Fibroblast of mammary gland (primary cell): ENCODE measurements at places on chromosomes 1 and 21.

DNA sequence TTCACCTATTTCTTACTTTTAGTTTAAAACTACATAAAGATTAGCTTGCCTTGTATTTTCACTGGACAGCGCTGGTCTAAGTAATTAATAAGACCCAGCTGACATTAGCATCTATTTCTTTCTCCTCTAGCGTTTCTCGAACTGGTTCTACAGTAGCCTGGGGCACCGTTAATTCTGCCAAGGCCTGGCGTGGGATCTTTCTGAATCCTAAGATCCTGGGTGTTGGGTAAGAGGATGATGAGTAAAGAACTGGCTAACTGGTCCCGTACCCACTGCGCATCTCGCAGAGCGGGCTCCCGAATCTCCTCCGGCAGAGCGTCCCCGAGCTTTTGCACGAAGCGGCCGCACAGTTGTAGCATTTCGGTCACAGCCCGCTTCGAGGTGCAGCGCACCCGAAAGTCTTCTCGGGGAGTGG is 309 bp downstream of the NSL1 start:
- DNase-seq = peak; percentile 81

- no peak for DNase-seq
Observed at GRCh38 chr1:203318229-203318517, 12.9 kb downstream of the BTG2 start.

DNA sequence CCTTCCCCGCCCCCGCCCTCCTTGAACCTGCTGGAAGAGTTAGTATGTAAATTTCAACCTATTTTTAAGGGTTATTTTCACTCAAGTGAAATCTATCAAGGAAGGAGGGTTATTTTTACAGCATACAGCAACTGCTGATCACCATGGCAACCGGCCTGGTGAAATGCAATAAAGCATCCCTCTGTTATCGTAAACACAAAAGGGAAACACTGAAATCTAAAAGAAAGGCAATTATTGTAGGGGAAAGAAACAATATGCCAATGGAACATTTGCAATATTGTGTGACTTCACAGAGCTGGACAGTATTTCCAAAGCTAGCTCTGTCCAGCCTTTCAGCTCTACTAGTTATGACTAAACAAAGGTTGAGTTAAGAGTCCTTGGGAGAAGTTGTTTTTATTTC is 588.3 kb upstream of the PBX1 start:
- no peak for DNase-seq

GRCh38 chr1:176096015-176096414 is 111.1 kb downstream of the COP1 start:
- no peak for DNase-seq

DNA sequence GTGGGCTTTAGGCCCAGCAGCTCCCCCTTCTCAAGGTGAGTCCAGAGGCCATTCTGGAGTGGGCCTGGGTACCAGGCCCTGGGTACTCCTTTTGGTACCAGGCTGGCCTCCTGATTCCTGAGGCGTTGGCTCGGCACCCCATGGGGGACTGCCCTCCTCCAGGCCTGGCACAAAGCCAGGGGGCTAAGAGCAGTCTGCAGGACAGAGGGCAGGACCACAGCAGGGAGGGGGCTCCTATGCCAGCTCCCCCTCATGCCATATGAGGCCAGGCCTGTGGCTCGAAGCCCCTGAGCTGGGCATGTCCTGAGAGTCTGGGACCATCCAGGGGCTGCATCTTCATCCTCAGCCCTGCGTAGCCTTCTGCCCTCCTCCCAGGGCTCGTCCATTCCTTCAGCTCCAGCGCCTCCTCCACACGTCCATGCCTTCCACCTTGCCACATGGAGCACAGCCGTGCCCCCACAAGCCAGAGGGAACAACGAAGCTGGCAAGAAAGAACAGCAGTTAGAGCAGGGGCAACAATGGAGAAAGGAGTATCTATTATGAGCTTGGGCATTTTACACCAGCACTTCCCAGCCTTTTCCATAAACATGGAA is 3.2 kb downstream of the PHLDA3 start:
- DNase-seq = no peak

DNA sequence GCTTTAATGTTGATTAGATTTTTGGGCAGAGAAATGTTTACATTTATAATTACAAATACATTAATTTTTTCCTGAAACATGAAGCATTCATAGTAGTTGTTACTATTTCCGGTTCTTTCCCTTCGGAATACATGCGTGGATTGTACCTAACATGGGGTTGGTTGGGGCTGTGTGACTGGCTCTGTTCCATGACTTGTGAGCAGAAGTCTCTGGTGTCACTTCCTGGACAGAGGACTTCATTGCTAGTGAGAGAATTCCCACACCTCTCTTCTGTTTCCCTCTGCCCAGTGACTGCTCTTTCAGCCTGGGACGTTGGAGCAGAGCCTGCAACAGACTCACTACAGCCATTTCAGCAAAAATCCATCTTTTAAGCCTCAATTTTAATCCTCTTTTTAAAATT is 231.4 kb downstream of the GRIK1 start:
- no peak for DNase-seq

- DNase-seq = no peak
Observed at GRCh38 chr1:203934027-203934426, 72.6 kb downstream of the SNRPE start.

GRCh38 chr1:165117482-165117881 is 239.0 kb downstream of the LMX1A start:
- DNase-seq = no peak

DNA sequence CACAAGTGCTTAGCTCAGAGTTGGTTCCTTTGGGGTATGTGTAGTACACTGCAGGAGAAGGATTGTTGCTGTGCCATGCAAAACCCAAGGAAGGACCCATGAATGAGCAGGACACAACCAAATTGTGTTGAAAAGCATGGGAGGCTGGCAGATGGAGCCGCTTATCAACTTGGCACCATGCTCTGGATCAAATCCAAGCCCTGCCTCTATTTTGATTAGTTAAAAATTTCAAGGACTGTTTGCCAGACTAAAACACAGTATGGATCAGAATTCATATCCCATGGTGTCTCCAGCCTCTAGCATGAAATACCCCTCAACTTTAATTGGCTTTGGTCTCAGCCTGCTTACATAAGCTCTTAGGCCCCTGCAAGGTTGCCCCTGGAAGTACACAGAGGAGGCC is 27.8 kb downstream of the CCDC185 start:
- no peak for DNase-seq

DNA sequence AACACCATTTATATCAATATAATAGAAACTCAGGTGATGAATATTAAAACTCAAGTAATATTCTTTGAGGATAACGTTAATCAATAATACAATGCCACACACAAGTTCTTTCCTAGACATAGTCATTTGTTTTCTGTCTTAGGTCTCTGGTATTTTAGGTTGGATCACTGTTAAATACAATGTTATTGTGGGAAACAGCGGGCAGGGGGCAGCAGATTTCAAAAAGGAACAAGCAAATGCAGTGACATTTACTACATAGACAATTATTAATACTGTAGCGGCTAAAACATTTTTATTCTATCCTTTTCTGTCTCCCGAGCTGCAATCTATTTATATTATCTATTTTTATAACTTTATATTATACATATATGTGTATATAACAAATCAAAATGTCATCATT is 186.4 kb upstream of the ZNHIT6 start:
- DNase-seq = peak; percentile 44

- no peak for DNase-seq
Observed at GRCh38 chr1:174000371-174000770, 21.8 kb downstream of the RC3H1 start.
